ENCODE measurements at places on chromosomes 5 and 9. TPM values are rescaled to one million over a fixed set of nuclear protein-coding genes. Genes with fewer than 3 reads are reported as not detected.
A peak's percentile ranks its signal among the peaks of the same experiment; 100 is the strongest.

The QRFP gene
- not detected for total RNA-seq

The DYNC2I2 gene
- total RNA-seq: 20.6 TPM

The ABO gene
- not detected for total RNA-seq

- DNase-seq: no peak
- no peaks in the 10 kb centered on the region for H3K27me3 ChIP-seq
- H3K27ac ChIP-seq: no peak overlapping the region
- no peak overlapping the region for H3K4me3 ChIP-seq
These were observed 509.4 kb downstream of the ISL1 start for GRCh38 chr5:51892680-51893079.

GRCh38 chr9:138058181-138058580, 180.6 kb downstream of the CACNA1B start:
- no peaks in the 10 kb centered on the region for H3K36me3 ChIP-seq
- H3K4me3 ChIP-seq: no peak overlapping the region
- H3K4me1 ChIP-seq: no peaks in the 10 kb centered on the region
- no peaks in the 10 kb centered on the region for H3K27me3 ChIP-seq

GRCh38 chr5:17157294-17157693, 60.1 kb upstream of the BASP1 start:
- H3K36me3 ChIP-seq: no peaks in the 10 kb centered on the region
- peaks cover 32% of the 10 kb centered on the region for H3K4me1 ChIP-seq

GRCh38 chr5:52880541-52880940, 92.8 kb downstream of the ITGA1 start:
- H3K36me3 ChIP-seq: no peaks in the 10 kb centered on the region
- no peaks in the 10 kb centered on the region for H3K27me3 ChIP-seq
- no peak for DNase-seq
- H3K4me3 ChIP-seq: no peak overlapping the region

GRCh38 chr5:96492459-96493047, 59.5 kb upstream of the PCSK1 start:
- no peaks in the 10 kb centered on the region for H3K36me3 ChIP-seq
- H3K4me1 ChIP-seq: no peaks in the 10 kb centered on the region
- no peak overlapping the region for H3K4me3 ChIP-seq
- H3K27me3 ChIP-seq: no peaks in the 10 kb centered on the region
- H3K27ac ChIP-seq: no peak overlapping the region

DNA sequence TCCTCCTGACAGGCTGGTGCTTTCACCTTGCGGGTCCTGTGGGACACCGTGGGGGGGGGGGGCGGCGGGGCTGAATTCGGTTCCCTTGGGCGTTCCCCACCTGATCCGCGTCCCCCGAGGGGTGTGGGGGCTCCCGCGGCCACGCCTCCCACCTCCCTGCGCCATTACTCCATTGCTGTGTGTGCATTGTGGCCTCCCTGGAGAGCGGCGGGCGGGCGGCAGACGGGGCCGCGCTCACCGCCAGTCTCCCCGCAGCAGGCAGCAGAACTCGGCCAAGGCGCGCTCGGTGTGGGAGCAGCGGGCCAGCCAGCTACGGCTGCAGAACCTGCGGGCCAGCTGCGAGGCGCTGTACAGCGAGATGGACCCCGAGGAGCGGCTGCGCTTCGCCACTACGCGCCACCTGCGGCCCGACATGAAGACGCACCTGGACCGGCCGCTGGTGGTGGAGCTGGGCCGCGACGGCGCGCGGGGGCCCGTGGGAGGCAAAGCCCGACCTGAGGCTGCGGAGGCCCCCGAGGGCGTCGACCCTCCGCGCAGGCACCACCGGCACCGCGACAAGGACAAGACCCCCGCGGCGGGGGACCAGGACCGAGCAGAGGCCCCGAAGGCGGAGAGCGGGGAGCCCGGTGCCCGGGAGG, 145.3 kb downstream of the CACNA1B start:
- no peak overlapping the region for H3K27ac ChIP-seq
- DNase-seq: no peak
- H3K27me3 ChIP-seq: peaks cover 7% of the 10 kb centered on the region

DNA sequence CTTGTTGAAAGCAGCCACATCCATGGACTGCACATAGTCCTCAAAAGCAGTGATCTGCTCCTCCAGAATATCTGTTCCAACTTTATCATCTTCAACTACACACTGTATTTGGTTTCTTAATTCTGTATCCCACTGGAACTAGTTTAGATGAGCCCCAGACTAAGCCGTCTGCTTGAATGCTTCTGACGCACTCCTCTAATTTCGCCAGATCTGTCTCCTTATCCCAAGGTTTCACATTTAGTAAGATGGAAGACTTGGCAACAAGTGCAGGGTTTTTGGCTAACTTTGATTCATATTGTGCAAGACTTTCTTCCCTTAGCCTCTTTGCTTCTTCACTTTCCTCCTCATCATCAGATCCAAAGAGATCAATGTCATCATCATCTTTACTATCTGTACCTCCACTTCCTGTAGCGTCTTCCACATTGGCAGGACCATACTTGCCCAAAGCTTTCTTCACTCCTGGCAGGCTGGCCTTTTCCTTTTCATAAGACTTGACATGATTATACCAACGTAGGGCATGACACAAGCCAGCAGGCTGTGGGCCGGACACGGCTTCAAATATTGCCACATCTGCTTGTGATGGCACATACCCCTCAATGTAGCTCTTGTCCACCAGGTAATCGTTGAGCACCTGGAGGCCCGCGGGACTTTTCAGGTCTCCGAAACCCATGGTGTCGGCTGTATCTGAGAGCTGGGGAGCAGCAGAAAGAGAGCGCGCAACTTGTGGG, 56.2 kb upstream of the PIK3R1 start:
- H3K27ac ChIP-seq: no peak overlapping the region
- H3K36me3 ChIP-seq: no peaks in the 10 kb centered on the region
- DNase-seq: no peak
- H3K4me3 ChIP-seq: no peak overlapping the region
- no peaks in the 10 kb centered on the region for H3K4me1 ChIP-seq
- H3K27me3 ChIP-seq: no peaks in the 10 kb centered on the region

GRCh38 chr5:72077390-72077789, 29.9 kb upstream of the MAP1B start:
- no peaks in the 10 kb centered on the region for H3K27me3 ChIP-seq
- H3K4me1 ChIP-seq: no peaks in the 10 kb centered on the region
- DNase-seq: no peak
- H3K27ac ChIP-seq: no peak overlapping the region
- no peaks in the 10 kb centered on the region for H3K36me3 ChIP-seq

GRCh38 chr5:160198841-160199409, 30.4 kb upstream of the FABP6 start:
- no peak for DNase-seq
- H3K27me3 ChIP-seq: no peaks in the 10 kb centered on the region
- H3K36me3 ChIP-seq: no peaks in the 10 kb centered on the region
- H3K27ac ChIP-seq: no peak overlapping the region
- no peak overlapping the region for H3K4me3 ChIP-seq
- H3K4me1 ChIP-seq: peaks cover 20% of the 10 kb centered on the region

DNA sequence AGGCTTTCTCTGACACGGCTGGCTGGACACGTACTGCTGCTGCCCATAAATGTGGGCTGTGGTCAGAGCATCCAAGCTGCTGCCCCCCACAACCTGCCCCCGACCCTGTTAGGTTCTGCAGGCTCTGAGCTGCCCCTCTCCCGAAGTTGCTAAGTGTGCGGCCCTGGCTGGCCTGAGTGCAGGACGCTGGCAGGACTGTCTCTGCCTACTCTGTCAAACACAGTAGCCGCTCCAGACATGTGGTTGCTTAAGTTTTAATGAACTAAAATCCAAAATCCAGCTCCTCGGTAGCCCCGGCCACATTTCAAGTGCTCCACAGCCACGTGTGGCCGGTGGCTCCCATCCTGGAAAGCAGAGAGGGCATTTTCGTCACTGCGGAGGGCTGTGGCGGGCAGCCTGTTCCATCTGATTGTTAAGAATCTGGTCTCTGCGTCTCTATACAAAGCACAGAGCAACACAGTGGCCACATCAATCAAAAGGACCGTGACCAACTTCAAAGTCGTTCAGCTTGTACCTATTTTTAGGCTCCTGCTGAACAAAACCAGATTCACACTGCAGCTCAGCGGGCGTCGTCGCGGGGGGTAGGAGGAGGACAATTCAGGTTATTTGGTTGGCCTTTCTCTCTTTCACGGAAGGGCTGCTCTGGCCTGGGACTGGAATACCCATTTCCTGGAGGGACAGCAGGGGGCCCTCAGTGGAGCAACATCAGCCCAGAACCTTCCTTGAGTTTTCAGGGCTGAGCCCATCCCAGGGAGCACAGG, 68.9 kb downstream of the PTCH1 start:
- H3K4me3 ChIP-seq: no peak overlapping the region
- no peaks in the 10 kb centered on the region for H3K27me3 ChIP-seq
- H3K4me1 ChIP-seq: no peaks in the 10 kb centered on the region
- H3K27ac ChIP-seq: no peak overlapping the region

DNA sequence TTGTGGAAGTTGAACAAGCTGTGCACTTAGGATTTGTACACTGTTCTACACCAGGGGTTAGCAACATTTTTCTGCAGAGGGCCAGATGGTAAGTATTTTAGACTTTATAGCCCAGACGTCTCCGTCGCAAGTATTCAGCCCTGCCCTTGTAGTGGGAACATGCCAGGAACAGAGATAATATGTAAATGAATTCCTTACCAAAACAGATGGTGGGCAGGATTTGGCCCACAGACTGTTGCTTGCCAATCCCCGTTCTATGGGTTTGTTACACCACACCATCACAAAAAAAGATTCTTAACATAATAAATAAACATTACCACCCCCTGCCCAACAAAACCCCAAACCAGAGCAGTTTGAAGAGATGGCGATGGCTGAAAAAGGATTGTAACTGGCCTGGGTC, 74.3 kb downstream of the AMBP start:
- peak; percentile 55 for DNase-seq
- H3K36me3 ChIP-seq: peaks cover 14% of the 10 kb centered on the region
- no peak overlapping the region for H3K4me3 ChIP-seq
- H3K4me1 ChIP-seq: peaks cover 12% of the 10 kb centered on the region
